Thoracic aorta (tissue), 2 donors: ENCODE measurements at places on chromosomes 3 and 15.

DNA sequence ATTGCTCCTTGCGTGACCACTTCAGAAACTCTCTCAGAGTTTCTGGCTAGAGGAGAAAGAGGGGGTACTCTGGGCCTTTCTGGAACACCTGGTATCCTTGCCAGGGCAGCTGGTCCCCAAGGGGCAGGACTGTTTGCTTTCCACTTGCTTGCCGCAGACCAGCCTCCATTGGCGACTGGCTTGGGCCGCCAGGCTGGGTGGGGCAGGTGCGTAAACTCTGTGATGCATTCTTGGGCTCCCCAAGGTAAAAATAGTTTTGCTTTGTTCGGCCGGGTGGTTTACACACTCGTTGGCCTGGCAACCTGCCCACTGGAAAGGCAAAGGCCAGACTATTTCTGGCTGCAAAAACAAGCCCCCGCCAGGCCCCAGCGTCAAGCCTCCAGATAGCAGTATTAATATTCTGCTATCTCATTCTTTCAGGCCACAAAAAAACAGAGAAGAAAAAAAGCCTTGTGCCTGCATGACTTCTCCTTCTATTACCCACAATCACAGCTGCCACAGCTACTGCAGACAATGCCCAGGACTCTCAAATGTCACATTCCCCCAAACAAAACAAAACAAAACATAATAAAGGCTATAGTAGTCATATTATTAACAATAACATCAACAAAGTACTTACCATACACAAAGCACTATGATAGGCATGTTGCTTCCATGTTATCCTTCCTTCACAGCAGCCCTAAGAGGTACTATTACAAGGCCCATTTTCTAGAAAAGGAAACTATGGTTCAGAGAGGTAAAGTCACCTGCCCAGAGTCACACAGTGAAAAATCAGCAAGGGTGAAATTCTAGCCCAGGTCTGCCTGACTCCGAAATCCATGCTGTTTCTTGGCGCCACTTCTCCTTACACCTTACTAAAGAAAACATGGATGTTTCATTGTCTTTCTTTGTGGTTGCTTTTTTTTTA is 14.0 kb upstream of the SSUH2 start:
- peak overlapping the region; percentile 89 for H3K27ac ChIP-seq
- H3K4me3 ChIP-seq: peak overlapping the region; percentile 24
- DNase-seq: peak; percentile 86

GRCh38 chr3:138016065-138016464 is 6.1 kb downstream of the CLDN18 start:
- H3K36me3 ChIP-seq: no peaks in the 10 kb centered on the region
- no peaks in the 10 kb centered on the region for H3K27me3 ChIP-seq
- no peak overlapping the region for H3K4me3 ChIP-seq
- no peak overlapping the region for H3K27ac ChIP-seq
- DNase-seq: no peak

- no peaks in the 10 kb centered on the region for H3K27me3 ChIP-seq
- H3K4me3 ChIP-seq: peak overlapping the region; percentile 82
- H3K27ac ChIP-seq: no peak overlapping the region
- DNase-seq: no peak
- H3K36me3 ChIP-seq: no peaks in the 10 kb centered on the region
These were observed 927 bp downstream of the CHDH start for GRCh38 chr3:53845103-53845880.

- no peak for DNase-seq
- no peak overlapping the region for H3K27ac ChIP-seq
- no peaks in the 10 kb centered on the region for H3K27me3 ChIP-seq
These were observed 388.0 kb downstream of the FOXP1 start for GRCh38 chr3:71195492-71195891.

GRCh38 chr3:135495891-135496290 is 469.6 kb upstream of the PPP2R3A start:
- no peak for DNase-seq
- H3K27ac ChIP-seq: no peak overlapping the region
- H3K27me3 ChIP-seq: no peaks in the 10 kb centered on the region
- no peak overlapping the region for H3K4me3 ChIP-seq

- DNase-seq: no peak
- H3K36me3 ChIP-seq: no peaks in the 10 kb centered on the region
- no peaks in the 10 kb centered on the region for H3K27me3 ChIP-seq
- no peak overlapping the region for H3K4me3 ChIP-seq
These were observed 36.2 kb downstream of the ICE2 start for GRCh38 chr15:60442763-60443162.

DNA sequence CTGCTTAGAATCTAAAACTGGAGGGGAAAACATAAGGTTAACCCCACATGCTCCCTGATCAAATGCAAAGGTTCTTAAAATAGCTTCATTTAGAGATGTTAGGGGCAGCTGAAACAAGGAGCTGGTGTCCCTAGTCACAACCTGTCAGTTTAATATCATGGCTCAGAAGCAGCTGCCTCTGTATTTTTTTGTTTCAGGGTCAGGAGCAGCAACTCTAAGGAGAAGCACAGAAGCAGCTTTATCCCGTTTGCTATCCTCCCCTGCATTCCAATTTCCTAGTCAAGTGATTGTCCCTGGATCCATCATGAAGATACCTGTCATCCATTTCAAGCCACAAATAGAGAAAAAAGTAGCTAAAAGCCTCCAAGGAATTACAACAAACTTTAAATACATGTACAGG is 4.1 kb downstream of the FILIP1L start:
- H3K4me1 ChIP-seq: peaks cover 62% of the 10 kb centered on the region
- H3K27ac ChIP-seq: peak overlapping the region; percentile 39
- H3K36me3 ChIP-seq: no peaks in the 10 kb centered on the region
- H3K4me3 ChIP-seq: no peak overlapping the region
- H3K27me3 ChIP-seq: no peaks in the 10 kb centered on the region
- no peak for DNase-seq

DNA sequence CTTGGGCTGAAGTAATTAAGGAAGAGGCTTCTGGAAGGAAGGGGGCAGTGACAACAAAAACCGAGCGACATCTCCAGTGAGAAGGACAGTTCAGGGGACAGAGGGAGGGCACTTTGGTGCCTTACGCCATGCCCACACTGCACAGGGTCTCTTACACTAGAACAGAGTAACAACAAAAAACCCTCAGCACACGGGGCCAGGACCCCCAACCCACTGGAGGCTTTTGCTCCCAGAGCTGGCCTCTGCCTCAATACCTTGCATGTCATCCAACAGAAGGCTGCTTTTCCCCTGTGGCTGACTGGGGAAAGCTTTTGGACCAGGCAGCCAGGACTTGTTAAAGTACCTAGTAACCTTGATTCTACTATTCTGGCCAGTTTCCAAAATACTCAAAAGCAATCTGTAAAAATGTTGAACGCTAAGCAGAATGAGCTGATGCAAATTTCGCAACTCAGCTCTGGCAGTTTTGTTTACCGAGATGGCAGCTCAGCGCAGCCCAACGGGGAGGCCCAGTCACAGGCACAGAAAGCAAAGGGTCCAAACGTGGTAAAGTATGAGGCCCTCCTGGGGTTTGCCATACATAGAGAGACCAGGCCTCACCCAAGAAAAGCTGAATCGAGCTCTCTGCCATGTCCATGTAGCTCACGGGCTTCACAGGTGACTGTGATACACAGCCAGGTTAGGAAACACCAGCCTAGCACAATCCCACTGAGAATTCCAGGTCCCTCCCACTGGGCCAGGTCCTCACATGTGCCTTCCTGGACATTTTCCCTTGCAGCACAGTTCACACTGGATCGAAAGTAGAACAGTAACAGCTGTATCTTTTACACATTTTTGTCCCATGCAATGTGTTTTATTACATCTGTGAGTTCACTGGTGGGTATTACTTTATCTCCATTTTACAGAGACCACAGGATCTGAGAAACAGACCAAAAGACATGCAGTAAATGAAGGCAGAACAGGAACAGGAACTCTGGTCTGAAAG is 6.0 kb downstream of the CHCHD4 start:
- peaks cover 26% of the 10 kb centered on the region for H3K36me3 ChIP-seq
- DNase-seq: no peak
- H3K27me3 ChIP-seq: no peaks in the 10 kb centered on the region
- H3K4me1 ChIP-seq: peaks cover 18% of the 10 kb centered on the region

- DNase-seq: no peak
- H3K27ac ChIP-seq: no peak overlapping the region
- H3K4me1 ChIP-seq: peaks cover 3% of the 10 kb centered on the region
- no peaks in the 10 kb centered on the region for H3K36me3 ChIP-seq
- H3K4me3 ChIP-seq: no peak overlapping the region
These were observed 81.4 kb downstream of the CGNL1 start for GRCh38 chr15:57457726-57458125.

DNA sequence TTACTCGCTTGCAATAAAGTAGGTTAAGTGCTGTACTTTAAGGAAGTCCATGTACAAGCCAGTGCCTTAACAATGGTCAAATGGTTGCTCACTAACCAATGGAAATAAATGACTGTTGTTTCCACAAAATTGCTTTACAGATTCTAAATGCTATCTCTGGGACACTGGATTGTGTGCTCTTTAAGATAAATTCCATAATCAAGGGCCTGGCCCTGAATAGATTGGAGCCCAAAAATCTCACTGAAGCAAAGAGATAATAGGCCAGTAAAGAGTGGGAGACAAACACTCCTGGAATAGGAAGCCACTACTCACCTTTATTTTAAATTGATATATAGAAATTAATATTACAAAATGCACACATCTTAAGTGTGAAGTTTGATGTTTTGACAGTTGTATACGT is 62.4 kb upstream of the GOLGA6B start:
- no peak for DNase-seq
- H3K4me3 ChIP-seq: no peak overlapping the region
- peak overlapping the region; percentile 60 for H3K27ac ChIP-seq

GRCh38 chr15:62505762-62506161 is 340.7 kb upstream of the C2CD4B start:
- H3K27me3 ChIP-seq: no peaks in the 10 kb centered on the region
- H3K4me3 ChIP-seq: peak overlapping the region; percentile 31
- no peaks in the 10 kb centered on the region for H3K36me3 ChIP-seq
- DNase-seq: no peak
- peaks cover 66% of the 10 kb centered on the region for H3K4me1 ChIP-seq

GRCh38 chr3:128379367-128380160 is 87.1 kb downstream of the DNAJB8 start:
- H3K4me1 ChIP-seq: peaks cover 50% of the 10 kb centered on the region
- H3K27me3 ChIP-seq: no peaks in the 10 kb centered on the region
- no peak for DNase-seq
- no peak overlapping the region for H3K4me3 ChIP-seq
- no peak overlapping the region for H3K27ac ChIP-seq
